ENCODE measurements at places on chromosomes 11 and 22.

DNA sequence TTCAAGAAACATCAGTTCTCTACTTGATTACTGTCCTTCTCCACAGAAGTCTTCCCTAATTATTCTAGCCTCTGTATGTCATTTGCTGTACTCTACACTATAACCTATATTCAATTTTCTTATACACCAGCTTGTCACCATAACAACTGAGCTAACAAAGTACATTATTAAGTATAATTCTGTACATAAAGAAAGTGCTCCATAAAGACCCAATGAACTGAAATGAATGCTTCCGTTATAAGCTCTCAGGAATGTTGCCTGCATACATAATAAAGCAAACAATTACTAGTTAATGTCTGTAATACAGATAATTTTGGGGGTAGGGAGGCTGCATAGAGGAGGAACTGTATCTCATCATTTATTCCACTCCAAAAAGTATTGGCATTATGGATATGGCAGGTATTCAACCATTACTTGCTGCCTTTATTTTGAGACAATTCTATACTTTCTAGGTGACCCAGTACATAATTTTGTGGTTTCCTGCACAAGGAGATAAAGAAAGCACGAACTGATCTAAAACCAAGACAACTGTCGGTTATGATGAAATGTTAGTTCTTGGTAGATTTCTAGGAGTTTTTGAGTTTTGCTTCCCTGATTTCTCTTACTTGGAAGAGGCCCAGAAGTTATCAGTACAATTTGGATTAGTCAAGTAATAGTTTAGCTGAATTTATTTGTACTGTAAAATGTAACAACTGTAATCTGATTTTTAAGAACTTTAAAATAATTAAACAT, 202.5 kb downstream of the SBF2 start:
- no peak for DNase-seq

DNA sequence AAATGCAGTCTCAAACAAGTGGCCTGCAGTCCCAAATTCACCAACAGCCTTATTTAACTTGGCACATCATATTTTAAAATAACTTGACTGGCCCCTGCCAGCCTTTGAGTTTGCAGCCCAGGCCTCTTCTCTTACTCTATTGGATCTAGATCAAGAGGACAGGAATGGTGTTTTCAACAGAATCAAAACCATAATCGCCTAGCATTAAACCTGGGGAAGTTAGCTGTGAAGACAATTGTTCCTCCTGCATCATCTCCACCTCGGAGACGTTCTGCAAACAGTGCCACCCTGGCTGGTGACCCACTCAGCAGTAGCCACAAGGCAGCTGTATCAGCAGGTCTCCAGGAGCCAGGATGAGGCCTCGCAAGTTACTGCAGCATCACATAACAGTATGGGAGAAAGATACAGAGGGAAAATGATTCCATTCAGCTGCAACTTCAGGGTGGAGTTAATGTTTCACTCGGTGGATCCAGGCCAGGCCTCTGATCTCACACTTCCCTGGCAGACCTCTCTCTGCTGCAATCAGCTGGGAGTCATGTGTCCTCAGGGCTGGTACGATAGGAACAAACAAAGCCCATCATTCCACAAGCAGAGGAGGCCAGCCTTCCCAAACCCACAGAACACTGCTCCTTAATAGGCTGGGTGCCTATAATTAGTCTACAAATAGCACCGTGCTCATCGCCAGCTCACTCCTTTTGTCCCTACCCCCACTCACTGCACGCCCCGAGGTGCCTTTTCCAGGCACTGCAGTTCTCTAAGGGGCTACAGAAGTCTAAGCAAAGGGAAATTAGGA, 18.6 kb upstream of the SCN2B start:
- peak; percentile 77 for DNase-seq

DNA sequence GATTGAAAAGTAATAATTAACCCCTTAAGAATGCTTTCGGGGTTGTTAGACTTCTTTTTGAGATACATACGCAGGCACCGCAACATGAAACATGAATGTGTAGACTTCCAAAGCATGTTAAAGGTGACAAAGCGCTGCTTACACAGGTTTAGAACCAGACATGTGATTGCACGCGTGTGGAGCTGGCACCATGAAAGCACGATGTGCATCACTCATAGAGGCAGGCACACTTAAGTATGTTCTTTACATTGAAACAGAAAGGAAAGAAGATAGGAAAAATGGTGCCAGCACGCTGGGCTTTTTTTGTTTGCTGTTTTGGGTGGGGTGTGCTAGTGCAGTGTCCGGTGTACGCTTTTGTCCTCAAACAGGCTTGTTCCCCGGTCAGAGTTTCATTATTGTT, 83.6 kb upstream of the PPARA start:
- DNase-seq = no peak

DNA sequence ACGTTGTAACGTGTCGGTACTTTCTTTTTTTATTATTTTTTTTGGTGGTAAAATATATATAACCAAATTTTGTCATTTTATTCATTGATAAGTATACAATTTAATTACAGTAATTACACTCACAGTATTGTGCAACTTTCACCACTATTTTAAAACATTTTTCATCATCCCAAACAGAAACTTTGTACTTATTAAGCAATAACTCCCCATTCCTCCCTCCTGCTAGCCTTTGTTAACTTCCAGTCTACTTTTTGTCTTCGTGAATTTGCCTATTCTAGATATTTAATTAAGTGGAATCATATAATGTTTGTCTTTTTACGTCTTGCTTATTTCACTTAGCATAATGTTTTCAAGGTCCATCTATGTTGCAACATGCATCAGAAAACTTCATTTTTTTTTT, 58.5 kb downstream of the STIM1 start:
- DNase-seq = no peak

DNA sequence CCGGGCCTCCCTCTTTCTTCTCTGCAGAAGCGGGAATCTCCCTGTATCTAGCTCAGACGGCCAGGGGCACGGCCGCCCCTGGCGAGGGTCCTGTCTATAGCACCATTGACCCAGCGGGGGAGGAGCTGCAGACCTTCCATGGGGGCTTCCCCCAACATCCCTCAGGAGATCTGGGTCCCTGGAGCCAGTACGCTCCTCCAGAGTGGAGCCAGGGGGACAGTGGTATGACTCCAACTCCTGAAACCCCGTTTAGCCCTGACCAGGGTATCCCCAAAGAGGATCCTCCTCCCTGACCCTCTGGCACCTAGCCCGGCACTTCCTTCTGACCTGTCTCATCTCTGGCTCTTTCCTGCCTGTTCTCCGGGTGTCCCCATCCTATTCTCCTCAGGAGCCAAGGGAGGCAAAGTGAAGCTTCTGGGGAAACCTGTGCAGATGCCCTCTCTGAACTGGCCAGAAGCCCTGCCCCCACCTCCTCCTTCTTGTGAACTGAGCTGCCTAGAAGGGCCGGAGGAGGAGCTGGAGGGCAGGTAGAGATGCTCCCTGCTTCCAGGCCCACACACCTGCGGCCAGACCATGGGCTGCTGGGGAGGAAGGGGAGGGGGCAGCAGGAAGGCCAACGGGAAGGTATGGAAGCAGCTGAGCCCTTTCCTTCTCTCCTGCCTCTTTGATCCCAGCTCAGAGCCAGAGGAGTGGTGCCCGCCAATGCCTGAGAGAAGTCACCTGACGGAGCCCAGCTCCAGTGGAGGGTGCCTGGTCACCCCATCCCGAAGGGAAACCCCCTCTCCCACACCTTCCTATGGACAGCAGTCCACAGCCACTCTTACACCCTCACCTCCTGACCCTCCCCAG, 12.9 kb downstream of the ROBO3 start:
- DNase-seq = no peak

- no peak for DNase-seq
These were observed 29.5 kb downstream of the KCNJ1 start for GRCh38 chr11:128837627-128838026.

DNA sequence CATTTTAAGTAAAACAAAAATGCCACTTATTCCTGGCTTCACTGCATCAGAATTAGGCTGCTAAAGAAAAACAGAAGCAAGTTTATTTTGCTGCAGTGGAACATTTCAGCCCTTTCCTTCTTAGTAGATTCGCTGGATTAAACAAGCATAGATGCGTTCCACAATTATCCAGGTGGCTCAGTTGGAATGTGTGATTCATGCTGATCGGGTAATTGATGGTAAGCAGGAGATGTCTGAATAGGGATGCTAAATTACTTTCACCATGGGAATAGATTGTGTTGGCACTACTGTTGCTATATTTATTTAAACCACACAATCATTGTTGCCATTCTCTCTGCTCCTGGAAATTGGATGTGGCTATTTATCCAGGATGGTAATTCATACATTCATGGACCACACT, 440.1 kb upstream of the DDI1 start:
- DNase-seq = no peak

DNA sequence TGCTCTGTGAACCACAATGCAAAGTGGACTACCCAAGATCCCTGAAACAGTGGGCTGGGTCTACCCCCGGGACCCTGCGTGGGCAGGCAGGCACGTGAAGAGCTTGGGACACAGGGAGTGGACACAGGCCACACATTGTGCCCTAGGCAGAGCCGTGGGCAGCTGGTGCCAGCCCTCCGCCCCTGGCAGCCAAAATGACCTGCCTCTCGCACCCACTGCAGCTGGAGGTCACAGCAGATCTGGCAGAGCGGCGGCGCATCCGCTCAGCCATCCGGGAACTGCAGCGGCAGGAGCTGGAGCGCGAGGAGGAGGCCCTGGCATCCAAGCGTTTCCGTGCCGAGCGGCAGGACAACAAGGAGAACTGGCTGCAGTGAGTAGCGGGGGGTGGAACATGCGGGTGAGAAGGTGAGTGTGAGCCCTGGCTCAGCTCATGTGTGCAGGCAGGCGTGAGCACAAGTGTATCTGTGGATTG, 6.7 kb downstream of the SMTN start:
- no peak for DNase-seq

DNA sequence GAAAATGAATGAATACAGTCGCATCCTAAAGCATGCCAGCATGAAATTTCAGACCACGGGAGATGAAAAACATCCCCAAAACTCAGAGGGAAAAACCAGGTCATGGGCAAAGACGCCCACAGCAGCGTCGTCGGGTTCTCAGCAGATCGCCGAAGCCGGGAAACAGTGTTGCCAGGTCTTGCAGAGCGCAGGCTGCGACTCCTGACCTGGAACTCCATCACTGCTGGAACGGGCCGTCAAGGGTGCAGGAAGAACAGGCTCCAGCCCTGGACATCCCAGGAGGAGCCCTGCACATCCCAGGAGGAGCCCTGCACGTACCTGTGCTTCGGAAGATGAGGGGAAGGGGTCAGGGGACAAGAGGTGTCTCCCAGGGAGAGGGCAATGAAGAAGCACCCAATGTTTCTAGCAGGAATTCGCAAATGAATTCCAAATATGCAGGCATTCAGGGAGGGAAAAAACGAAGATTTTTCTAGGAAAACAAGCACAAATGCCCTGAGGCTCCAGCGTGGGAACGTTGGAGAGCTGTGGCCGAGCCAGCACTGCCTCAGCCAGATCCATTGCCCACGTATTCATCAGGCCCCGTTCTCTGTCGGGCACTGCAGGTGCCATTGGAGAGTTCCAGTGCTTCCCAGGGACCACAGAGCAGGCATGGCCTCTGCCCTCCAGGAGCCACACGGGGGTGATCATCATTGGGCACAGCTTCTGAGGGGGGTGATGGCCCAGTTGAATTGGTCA, 1110.4 kb downstream of the BRD1 start:
- no peak for DNase-seq

DNA sequence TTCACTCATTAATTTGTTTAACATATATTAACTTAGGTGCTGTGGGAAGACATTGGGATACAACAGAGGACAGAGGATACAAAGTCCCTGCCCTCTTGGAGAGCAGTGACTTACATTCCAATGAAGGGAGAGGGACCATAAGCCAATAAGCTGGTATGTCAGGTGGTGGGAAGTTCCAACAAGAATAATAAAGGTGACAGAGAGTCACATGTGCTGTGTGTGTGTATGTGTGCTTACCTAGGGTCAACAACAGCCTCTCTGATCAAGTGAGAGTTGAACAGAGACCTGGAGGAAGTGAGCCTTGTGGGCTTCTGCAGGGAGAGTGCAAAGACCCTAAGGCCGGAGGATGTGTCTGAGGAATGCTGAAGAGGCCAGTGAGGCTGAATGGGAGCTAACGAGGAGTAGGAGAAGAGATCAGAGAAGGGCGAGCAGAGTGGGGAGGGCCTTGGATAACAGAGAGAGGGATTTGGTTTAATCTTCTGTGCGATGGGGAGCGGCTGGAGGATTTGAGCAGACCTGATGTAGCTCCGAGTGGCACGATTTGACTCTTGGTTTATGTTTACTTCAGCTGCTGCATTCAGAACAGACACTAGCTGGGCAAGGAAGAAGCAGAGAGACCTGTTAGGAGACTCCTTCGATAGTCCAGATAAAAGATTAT, 35.3 kb downstream of the MAP6 start:
- no peak for DNase-seq

- no peak for DNase-seq
These were observed 207.4 kb downstream of the DBX1 start for GRCh38 chr11:19952911-19953310.

DNA sequence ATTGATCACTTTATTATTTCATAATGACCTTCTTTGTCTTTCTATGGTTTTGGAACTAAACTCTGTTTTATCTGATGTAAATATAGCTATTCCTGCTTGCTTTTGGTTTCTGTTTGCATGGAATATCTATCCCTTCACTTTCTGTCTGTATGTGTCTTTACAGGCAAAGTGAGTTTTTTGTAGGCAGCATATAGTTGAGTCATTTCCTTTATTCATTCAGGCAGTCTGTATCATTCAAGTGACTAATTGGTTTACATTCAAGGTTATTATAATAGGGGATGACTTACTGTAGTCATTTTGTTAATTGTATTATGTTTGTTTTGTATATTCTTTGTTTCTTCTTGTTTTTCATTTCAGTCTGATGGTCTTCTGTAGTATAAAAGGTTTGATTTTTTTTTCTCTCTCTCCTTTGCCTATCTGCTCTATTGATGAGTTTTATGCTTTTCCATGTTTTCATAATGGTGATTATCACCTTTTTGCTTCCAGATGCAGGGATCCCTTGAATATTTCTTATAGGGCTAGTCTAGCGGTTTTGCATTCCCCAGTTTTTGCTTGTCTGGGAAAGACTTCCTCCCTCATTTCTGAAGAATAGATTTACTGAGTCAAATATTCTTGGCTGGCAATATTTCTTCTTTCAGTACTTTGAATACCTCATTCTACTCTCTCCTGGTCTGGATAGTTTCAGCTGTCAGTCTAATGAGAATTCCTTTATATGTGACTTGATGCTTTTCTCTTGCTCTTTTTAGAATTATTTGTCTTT, 50.4 kb downstream of the GDPD4 start:
- DNase-seq = no peak

DNA sequence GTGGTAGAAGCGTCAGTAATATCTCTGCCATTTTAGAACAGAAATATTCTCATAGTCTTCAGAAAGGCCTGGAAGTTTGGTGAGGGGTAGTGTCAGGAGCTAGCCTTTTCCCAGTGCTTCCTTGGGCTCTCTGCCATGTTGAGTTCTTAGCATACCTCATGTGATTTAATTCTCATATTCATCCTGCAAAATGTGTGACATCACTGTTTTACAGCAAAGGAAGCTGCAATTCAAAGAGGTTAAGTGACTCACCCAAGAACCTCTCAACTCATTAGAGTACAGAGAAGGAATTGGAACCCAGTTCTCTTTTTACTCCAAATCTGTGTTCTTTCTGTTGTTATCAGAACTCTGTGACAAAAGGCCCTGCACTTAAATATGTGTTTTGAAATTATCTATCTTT, 72.1 kb downstream of the RNF169 start:
- no peak for DNase-seq

- no peak for DNase-seq
These were observed 54.0 kb downstream of the PLEKHA7 start for GRCh38 chr11:16960250-16960649.

Measured in muscle of back (tissue), 13 donors.